ENCODE measurements at places on chromosomes 7 and 10.

- no peak for DNase-seq
Measured at GRCh38 chr10:53978301-53978700, 822.7 kb downstream of the PCDH15 start.

DNA sequence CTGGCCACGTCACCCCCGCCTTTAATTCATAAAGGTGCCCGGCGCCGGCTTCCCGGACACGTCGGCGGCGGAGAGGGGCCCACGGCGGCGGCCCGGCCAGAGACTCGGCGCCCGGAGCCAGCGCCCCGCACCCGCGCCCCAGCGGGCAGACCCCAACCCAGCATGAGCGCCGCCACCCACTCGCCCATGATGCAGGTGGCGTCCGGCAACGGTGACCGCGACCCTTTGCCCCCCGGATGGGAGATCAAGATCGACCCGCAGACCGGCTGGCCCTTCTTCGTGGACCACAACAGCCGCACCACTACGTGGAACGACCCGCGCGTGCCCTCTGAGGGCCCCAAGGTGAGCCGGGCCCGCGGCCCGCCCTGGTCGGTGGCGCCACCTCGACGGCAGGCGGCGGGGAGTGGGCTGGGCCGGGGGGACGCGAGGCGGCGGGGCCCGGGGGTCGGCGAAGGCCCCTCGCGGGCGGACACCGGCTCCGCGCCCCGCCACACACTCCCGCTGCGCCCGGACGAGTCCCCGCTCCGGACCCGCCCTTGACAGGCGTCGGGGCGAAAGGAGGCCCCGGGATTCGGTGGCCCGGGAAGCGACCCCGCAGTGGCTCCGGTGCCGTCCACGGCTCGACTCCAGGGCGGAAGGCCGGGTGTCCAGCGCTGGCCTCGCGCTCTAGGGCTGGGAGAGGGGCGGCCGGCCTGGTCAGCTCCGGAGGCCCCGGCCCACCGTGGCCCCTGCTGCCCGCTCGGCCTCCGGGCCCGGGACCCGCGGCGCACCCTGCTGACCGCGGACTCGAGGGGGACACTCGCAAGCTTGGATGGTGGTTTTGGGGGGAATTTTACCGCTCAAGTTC lies 557 bp downstream of the BAG3 start:
- DNase-seq = no peak

DNA sequence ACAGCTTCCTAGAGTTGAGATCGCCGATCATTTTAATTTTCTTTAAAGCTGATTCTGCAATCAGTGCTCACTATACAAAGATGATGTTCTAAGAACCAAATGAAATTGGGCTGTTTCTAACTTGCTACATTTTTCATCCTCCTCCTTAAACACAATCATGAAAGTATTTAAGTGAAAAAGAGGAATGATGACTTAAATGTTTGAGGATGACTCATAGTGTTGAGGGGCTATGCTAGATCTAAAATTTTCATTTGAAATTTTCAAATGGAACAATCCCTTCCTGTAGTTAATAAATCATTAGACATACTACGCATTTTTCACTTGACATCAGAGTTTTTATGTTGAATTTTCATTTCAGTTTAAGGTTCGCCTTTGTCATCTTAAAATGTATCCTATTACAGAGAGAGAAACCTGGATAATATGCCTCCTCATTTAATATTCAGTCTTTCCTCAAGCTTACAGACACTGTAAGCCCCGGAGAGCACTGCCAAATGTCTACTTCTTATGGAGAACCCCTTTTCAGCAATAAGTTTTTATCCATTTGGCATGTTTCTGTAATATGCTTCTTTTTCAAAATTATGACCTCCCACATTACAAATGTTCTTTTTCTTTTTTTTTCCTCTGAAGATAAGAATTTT lies 499.6 kb downstream of the MAGI2 start:
- DNase-seq = no peak

DNA sequence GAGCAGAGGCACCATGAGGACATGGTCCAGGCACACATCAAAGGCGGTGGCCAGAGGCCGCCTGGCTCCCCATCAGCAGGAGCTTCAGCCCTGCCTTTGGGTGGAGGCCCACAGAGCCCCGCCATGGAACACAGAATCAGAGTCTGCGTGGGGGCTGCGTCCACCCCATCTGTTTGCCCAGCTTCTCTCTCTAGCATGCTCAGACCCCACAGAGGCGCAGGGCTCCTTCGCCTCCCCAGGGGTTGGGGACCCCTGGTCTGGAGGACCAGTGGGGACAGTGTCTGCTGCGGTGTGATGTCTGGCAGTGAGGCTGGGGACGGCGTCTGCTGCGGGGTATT lies 321.9 kb downstream of the PTPRN2 start:
- no peak for DNase-seq

GRCh38 chr7:85583131-85583953 lies 396.5 kb upstream of the SEMA3D start:
- DNase-seq = no peak

GRCh38 chr10:124728071-124728829 lies 15.9 kb downstream of the FAM53B start:
- DNase-seq = peak; percentile 94

DNA sequence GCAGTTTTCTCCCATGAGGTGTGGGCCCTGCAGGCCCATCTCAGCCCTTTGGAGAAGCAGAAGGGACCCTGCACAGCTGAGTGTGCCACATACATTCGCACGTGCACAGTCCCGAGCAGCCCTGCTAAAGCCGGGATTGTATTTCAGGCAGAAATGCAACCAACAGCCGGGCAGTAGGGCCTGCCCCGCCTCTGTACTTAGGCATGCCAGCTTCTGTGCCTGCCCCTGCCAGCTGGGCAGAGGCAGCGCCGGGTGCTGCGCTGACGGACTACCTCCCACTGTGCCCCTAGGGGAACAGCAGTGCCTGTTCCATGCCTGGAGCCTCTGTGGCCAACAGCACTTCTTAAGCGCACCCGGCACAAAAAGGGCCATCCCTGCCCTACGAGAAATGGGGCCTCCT lies 170.3 kb downstream of the NEURL1 start:
- DNase-seq = peak; percentile 29

- DNase-seq = no peak
Measured at GRCh38 chr10:71584461-71584860, 135.1 kb downstream of the C10orf105 start.

DNA sequence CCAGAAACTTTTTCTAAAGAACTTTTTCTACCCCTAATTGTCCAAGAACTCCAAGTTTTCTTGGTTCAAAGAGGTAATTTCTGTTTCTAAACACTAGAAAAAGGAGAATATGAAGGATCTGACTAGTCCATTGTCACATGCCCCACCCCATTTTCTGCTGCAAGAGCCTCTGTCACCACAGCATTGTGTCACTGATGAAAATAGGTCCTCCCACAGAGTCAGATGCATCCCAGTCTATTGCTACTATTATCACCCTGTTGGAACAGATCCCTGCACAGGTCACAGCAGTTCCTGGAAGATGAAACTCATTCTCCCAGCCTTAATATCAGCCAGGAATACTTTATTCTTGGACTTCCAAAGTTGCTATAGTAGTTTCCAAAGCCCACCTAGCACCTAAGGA lies 7.5 kb upstream of the CFTR start:
- DNase-seq = no peak

- no peak for DNase-seq
Measured at GRCh38 chr7:13093160-13093559, 405.7 kb downstream of the ARL4A start.

- DNase-seq = no peak
Measured at GRCh38 chr10:1434202-1434601, 303.1 kb downstream of the ADARB2 start.

- no peak for DNase-seq
Measured at GRCh38 chr10:27536437-27536836, 32.3 kb downstream of the RAB18 start.

GRCh38 chr10:122343936-122344335 lies 30.6 kb upstream of the PLEKHA1 start:
- no peak for DNase-seq

DNA sequence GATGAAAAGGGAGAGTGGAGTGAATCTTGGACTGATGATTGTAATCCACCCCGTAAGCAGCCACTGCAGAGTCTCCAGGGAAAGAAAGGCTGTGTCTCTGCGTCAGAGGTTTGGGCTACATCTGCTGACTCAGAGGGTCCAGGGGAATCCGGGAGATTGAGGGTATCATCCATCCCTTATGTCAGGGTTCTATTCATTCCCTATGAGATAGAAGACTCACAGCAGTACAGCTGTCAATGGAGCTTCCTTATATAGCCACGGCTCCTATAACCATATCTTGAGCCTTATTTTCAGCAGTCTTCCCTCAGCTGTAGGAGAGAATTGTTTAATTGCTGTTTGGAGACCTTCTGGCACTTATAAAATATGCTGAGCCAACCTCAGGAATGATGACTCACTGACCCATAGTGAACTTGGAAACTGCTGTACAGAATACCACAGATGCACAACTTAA lies 558.2 kb upstream of the PFKP start:
- peak; percentile 63 for DNase-seq

- no peak for DNase-seq
Measured at GRCh38 chr10:30811276-30812017, 181.9 kb upstream of the LYZL2 start.

DNA sequence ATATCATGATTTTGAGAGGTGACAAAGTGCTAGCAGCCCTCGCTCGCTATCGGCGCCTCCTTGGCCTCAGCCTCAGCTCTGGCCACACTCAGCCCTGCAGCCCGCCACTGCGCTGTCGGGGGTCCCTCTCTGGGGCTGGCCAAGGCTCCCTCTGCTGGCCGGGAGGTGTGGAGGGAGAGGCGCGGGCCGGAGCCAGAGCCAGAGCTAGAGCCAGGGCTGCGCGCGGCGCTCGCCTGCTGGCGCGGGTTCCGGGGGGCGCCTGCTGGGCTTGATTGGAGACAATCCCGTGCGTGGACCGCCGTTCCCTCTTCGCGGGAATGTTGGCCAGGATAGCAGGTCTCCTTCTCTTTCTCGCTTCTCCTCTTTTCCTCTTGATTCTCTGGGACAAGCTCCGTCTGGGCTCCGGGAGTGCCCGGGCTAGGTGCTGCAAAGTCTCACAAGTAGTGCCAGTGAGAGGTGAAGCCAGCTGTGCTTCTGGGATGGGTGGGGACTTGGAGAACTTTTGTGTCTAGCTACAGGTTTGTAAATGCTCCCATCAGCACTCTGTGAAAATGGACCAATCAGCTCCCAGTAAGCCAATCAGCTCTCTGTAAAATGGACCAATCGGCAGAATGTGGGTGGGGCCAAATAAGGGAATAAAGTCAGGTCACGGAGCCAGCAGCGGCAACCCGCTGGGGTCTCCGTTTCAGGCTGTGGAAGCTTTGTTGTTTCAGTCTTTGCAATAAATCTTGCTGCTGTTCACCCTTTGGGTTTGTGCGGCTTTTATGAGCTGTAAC lies 43.4 kb upstream of the ELMO1 start:
- DNase-seq = no peak

DNA sequence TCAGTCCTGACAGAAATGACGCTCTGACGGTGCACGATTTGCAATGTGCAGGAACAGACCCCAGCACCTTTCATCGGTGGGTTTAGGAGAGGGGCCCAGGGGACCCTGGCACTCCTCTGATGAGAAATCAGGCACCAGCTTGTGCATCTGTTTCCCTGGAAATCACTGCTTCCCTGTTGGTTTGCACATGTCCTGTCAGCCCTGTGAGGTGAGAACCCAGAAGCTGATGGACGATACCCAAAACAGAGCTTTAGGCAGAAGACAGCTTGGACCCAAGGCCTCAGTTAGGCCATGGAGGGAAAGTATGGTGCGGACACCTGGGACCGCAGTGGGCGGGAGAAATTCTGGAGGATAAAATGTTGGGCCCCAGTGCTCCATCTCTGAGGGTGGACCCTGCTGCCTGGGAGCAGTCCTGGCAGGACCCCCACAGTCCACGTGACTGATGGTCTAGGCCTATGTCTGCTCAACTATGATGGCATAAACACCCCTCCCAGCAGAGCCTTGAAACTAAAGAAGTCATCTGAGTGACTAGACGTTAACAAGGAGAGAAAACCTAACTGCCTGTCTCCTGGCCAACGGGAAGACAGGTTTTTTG lies 242.8 kb downstream of the PTPRN2 start:
- DNase-seq = no peak

GRCh38 chr7:136868496-136869000 lies at the start of gene CHRM2:
TSS of gene CHRM2 (plus strand) at chr7:136868652. CDS start at chr7:137014866, 146,214 bp downstream.
- no peak for DNase-seq

- DNase-seq = no peak
Measured at GRCh38 chr7:137574812-137575211, 231.3 kb upstream of the PTN start.

- no peak for DNase-seq
Measured at GRCh38 chr10:119238577-119238976, 31.2 kb downstream of the GRK5 start.

DNA sequence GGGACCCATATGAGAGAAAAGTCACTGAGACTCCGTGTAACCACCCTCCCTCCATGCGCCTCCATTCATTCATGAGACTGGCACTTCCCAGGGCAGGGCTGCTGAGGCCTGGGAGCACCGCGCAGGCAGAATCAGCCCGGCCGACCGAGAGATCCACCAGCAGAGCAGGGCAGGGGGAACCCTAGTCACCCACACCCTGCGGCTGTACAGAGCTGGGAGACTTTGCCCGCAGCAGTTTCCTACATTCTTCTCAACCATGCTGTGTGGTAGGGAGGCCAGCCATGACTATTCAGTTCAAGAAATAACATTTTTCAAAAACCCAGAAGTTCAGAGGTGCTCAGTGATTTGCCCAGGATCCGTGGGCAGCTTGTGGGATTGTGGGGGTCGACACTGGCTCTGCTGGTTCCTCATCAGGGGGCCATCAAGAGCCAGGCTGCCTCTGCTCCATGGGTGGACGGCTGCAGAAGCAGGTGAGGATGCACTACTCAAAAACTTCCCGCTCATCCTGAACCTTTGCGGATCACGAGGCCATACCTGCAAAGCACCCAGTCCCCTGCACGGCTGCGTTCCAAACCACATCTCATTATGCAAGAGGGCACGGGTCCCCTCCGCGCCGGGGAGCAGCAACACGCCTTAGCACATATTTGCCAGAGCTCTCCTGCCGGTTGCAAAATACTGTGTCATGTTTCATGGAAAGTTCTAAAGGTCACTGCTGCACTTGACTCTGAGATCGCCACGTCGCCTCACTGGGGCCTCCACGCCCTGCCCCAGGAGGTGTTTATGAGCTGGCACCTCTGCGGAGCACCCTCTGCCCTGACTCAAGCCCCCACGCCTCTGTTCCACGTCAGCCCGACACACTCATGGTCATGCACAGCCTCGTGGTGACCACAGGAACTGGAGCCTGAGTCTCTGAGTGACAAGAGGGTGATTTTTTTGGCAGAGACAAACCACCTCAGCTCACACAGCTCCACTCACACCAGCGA lies 132.0 kb downstream of the PRKAG2 start:
- DNase-seq = no peak

- no peak for DNase-seq
Measured at GRCh38 chr7:130890176-130891020, 156.4 kb upstream of the KLF14 start.

Measured in foreskin melanocyte (primary cell).